ENCODE measurements at places on chromosomes 2 and 18.

- no peak for DNase-seq
These were observed 83.3 kb downstream of the ALPK2 start for GRCh38 chr18:58545338-58546296.

DNA sequence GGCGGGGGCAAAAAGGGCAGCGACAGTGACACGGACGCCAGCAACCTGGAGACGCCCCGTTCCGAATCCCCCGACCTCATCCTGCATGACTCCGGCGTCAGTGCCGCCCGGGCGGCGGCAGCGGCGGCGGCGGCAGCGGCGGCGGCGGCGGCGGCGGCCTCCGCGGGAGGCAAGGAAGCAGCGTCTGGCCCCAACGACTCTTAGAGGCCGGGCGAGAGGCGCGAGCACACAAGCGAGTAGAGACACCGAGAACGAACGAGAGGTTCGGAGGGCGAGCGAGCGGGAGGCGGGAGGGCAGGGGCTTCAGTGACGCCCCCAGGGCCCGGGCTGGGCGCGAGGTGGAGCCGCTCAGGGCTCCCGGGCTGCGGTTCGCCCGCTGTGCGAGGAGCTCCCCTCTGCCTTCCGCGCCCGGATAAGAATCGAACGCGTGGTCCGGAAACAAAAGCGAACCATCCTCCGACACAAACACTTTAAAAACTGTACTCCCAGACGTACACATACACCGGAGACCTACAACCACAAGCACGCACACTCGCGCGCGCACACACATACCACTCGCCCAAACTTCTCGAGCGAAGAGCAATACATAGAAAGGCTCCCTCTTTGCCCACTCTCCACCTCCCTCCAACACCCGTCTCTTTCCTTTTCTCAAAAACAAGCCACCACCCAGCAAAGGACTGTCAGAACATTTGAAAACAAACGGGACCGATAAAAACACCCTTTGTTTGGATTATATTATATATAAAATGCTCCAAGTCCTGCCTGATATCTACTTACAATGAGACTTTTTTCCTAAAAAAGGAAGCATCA lies 2.8 kb downstream of the SP9 start:
- DNase-seq: no peak

DNA sequence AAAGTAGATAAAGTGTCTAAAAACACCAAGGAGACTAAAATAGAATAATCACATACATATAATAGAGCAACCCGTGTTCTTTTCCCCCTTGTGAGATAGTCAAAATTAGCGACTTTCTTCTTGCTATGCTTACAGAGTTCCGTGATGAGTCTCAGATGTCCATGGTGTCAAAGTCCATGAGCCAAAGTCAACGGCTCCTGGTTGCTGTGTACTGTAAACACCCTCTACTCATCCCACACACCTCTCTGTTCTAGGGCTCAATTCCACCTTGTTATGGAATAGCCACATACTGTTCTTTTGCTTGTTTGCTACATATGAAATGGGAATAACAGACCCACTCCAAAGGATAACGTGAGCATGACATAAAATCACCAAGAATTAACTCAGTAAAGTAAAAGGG lies 52.5 kb downstream of the GAREM1 start:
- DNase-seq: no peak

GRCh38 chr18:9869715-9870430 lies 15.9 kb upstream of the TXNDC2 start:
- DNase-seq: no peak

All from activated naive CD8-positive, alpha-beta T cell treated with anti-CD3 and anti-CD28 coated beads, Interleukin-2, amount 50 U/mL, for 16 hours (primary cell).